ENCODE measurements at places on chromosomes 1 and 21.
A peak's percentile ranks its signal among the peaks of the same experiment; 100 is the strongest.

- no peak for DNase-seq
Measured at GRCh38 chr1:66890621-66891020, 34.0 kb downstream of the DNAI4 start.

GRCh38 chr21:27817074-27817473, 850.2 kb upstream of the ADAMTS5 start:
- no peak for DNase-seq

GRCh38 chr1:57976216-57976615, 552.4 kb upstream of the DAB1 start:
- DNase-seq = no peak

GRCh38 chr21:39713905-39714304, 31.1 kb upstream of the IGSF5 start:
- no peak for DNase-seq

GRCh38 chr1:166184897-166185296, 18.1 kb upstream of the FAM78B start:
- no peak for DNase-seq

GRCh38 chr1:154170547-154171222, 15.8 kb upstream of the NUP210L start:
- no peak for DNase-seq

- DNase-seq = no peak
Measured at GRCh38 chr1:87155170-87155569, 173.5 kb upstream of the LMO4 start.

GRCh38 chr1:112685913-112686312, 11.5 kb downstream of the MOV10 start:
- no peak for DNase-seq

DNA sequence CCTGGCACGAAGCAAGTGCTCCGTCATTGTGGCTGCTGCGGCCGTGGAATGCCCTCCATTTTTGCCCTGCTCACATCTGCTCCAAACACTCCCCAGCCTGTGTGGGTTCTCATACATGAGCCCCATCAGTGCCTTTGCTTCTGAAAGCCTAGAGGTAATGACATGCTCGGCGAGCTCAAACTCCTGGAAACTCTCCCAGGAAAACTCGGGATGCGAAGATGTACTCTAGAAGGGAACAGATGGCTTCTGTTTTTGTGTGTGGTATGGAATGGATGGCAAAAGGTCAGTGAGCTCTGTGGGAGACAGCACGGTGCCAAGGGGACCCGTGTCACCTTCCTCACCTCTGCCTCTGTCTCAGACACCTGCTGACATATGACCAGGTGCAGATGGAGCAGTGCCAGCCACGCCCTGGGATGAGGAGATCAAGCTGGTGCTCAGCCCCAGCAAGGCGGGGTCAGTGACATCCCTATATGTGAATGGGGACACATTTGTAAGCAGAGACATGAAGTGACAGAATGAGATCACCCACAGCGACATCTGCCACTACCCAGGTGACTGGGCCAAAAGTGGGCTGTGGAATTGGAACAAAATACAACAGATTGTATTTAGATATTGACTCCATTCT, 84.1 kb upstream of the COX20 start:
- no peak for DNase-seq

- peak; percentile 92 for DNase-seq
Measured at GRCh38 chr1:91501523-91501851, 836 bp downstream of the CDC7 start.

- peak; percentile 47 for DNase-seq
Measured at GRCh38 chr1:225480825-225481434, 53.1 kb upstream of the LBR start.
